ENCODE measurements at places on chromosomes 13 and 19.

- no peak for DNase-seq
These were observed 37.4 kb downstream of the RYR1 start for GRCh38 chr19:38470788-38471480.

DNA sequence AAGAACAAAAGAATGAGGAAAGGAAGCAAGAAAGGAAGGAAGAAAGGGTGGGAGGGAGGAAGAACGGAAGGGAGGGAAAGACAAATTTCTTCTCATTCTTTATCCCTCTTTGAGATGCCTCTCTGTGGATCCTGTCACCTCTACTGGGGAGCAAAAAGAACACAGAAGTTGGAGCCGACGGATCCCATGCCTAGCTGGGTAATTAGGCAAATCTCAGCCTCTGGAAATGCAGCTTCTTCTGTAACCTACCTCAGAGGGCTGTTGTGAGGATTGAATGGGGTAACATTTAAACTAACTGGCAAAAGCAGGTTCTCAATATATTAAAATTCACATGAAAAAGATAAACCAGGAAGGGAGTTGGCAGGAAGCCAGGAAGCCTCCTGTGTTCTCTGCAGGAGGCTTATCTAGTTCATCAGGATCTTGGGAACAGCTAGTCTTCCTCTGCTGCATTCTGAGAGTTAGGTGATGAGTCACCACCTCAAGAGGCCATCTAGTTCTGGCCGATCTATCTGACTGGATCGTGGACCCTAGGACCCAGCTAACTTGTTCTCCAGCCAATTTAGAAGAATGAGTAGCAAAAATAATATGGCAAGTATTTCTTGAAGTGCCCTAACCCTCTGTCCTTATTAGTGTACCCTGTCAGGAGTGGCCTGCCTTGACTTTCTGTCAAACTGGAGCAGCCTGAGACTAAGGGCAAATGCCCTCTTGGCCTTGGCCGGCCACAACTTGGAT is 15.2 kb upstream of the CPB2 start:
- DNase-seq, result no peak

GRCh38 chr13:112867301-112867711 is 101.7 kb upstream of the MCF2L start:
- DNase-seq, result no peak

DNA sequence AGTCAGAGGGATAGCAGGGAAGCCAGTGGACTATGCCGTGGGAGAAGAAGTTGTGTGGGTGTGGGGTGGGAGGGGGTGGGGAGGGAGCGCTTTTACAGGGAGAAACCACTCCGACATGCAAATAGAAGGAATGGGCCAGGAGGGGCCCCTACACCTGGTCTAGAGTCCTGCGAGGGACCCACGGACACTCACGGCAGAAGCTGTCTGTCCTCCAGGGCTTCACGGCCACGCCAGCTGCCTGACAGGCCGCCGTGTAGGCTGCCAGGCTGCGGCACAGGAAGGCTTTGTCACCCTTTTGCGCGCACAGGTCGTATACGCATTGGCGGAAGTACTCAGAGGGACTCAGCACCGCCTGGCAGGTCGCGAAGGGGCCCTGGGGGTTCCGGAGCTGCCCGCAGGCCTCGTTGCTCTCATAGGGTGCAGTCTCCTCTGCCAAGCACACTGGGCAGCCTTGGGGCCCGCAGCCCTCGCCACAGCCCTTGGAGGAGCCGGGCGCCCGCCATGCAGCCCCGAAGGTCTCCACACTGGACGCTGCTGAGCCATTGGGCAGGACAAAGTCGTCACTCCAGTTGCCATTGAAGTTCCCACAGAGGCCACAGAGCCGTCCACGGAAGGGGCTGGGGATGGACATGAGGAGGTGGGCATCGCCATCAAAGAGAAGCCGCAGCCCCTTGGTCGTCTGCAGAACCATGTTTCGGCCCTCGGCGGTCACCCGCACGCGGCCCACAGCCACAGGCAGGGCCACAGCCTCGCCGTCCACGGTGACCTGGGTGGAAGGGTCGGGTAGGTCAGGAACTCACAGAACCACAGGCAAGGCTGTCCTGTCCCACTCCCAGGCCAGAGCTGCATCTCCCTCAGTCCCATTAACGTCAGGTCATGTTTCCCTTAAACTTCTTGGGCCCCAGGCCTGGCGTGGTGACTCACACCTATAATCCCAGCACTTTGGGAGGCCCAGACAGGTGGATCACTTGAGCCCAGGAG is 26.0 kb upstream of the FBL start:
- DNase-seq, result no peak

GRCh38 chr13:21748166-21748565 is 77.3 kb downstream of the FGF9 start:
- DNase-seq, result no peak

- no peak for DNase-seq
These were observed 36.4 kb downstream of the ANKRD27 start for GRCh38 chr19:32638625-32639024.

DNA sequence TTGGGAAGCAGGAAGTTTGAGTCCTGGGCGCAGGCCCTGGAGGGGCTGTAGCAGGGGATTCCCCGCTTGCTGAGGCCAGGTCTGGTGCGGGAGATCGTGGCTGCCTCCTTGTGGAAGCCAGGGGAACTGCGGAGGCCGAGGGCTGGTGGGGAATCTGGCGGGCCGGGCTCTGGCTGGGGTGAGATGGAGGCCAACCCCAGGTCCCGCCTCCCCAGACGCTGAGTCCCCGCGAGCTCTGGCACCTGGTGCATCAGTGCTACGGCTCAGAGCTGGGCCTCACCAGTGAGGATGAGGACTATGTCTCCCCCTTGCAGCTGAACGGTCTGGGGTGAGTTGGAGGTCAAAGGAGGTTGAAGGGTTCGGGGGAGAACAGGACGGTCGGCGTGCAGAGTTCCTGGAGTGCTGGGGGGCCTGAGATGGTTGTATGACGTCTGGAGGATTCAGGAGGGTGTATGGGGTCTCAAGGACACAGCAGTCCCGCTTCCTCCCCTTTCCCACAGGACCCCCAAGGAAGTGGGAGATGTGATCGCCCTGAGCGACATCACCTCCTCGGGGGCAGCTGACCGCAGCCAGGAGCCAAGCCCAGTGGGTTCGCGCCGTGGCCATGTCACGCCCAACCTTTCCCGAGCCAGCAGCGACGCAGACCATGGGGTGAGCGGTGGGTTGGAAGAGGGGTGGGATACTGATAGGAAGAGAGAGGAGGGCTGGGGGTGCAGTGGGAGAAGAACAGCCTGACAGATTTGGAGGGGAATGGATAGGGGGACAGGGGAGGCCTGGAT is 13.1 kb downstream of the GRAMD1A start:
- DNase-seq, result peak; percentile 75

GRCh38 chr13:23842406-23842805 is 46.8 kb downstream of the MIPEP start:
- no peak for DNase-seq

DNA sequence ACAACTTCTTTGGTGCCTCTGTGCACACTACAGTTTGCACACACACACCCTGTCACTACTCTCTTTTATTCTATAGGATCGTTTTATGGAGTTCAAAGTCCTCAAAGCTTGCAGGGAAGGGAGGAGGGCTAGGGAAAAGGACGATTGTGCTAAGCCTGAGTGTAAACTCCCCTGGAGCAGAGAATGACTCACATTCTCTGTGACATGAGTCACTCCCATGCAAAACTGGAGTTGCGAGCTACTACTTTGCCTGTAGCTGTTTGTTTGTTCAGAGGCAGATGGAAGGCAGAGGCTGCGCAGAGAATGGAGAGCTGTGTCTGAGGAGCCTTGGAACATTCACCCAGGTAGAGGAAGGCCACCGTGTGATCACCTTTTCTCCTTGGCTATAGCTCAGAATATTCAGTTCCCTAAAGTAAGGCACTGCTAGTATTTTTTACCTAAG is 80.5 kb upstream of the MBNL2 start:
- DNase-seq, result peak; percentile 41

GRCh38 chr19:53808710-53809125 is 15.4 kb downstream of the NLRP12 start:
- DNase-seq, result no peak

Data from T-helper 2 cell (primary cell).